ENCODE measurements at places on chromosomes 6 and 20.

- DNase-seq = no peak
Observed at GRCh38 chr6:90253631-90254030, 43.0 kb downstream of the BACH2 start.

DNA sequence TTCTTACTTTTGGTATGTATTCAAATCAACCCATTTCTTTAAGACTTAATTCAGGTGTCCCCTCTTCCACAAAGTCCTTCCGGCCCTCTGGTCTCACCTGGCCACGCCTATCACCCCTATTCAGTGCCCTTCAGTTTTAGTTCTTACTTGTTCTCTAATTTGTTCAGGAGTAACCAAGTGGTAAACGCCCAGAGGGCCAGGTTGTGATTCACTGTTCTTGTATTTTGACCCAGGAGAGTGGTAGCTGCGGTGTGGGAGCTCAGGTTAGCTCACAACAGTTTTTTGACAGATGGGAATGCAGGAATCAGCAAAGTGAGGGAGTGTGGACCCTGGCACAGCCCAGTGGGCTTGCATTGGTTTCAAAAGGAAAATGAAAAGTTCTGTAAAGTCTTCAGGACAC is 81.7 kb upstream of the RIPOR2 start:
- DNase-seq = no peak

GRCh38 chr6:161233986-161234661 is 39.7 kb downstream of the AGPAT4 start:
- DNase-seq = no peak

GRCh38 chr6:85461798-85462170 is 11.9 kb downstream of the NT5E start:
- DNase-seq = no peak

GRCh38 chr6:40440053-40440452 is 147.1 kb downstream of the LRFN2 start:
- DNase-seq = no peak

GRCh38 chr6:52621631-52622030 is 44.8 kb upstream of the TRAM2 start:
- no peak for DNase-seq

- no peak for DNase-seq
Observed at GRCh38 chr6:32983964-32984621, 15.7 kb downstream of the BRD2 start.

DNA sequence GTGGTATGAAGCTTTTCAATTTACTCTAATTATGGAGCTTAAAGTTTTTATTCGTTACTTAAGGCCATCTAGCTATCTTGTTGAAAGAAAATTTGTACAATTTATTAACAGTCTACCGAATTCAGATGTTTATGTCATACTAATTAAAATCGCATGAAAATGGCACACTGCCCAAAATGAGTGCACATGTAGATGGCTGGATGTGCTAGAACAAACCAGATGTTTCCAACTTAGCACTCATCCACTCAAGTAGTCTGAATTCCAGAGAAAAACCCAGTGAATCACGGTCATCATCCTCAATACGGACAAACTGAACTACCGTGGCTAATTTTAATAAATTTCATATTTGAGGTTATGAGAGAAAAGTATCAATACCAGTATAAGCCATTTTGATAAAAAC is 70.4 kb downstream of the COL12A1 start:
- no peak for DNase-seq

GRCh38 chr6:6221787-6222535 is 98.5 kb downstream of the F13A1 start:
- DNase-seq = no peak

GRCh38 chr6:32291543-32291942 is 67.7 kb upstream of the NOTCH4 start:
- no peak for DNase-seq

- DNase-seq = no peak
Observed at GRCh38 chr6:45420909-45421708, 43.4 kb upstream of the SUPT3H start.

DNA sequence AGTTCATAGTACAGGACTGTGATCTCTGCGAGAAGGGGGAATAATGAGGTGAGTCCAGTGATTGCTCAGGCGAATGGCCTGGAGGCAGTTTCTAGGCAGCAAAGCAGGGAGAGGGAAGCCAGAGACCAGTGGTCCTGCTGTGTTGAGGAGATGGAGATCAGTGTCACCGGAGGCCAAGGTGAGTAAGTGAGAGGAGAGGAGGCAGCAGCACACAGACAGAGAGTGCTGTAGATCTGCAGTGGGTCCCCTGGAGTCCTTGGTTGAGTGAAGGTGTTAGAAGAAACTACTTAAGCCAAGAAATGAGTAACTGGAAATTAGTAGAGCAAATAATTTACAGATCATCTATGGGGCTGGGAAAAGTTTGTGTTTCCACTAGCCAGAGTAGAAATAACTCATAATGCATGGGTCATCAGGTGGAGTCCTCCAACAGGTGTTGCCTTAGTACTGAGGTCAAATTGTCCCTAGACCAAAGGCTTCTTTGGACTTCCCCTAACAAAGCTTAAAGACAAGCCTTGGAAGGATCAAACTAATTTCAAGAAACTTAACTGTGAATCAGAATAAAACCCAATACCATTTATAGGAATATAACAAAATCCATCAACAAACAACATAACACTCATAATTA is 13.6 kb downstream of the HEBP2 start:
- no peak for DNase-seq

DNA sequence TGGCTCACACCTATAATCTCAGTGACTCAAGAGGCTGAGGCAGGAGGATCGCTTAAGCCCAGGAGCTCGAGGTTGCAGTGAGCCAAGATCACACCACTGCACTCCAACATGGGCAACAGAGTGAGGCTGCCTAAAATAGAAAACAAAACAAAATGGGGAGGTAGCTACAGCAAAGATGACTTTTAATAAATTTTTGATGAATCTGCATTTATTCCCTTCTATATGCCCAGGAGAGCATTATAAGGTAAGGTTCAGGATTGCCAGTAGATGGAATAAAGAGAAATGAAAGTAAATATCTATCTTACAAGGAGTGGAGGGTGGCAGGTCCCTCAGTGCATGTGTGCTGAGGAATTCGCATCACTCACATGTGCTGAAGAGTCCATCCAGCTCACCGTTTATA is 24.2 kb downstream of the UNC5CL start:
- no peak for DNase-seq

DNA sequence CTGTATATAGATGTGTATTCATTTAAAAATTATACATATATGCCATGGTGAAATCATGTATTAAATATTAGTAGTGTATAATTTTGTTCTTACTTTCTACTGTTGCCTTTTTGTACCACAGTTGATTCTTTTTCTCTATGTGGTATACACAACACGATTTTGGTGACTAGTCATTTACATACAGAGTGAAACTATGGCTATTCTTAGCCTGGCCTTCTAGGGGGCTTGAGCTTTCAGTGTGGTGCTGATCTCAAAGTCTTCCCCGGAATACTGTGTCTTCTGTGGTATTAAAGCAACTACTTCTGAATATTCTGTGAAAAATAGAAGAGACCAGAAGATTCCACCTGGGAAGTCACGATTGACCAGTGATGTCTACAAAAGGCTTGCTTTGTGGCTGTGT is 301.9 kb downstream of the UTRN start:
- no peak for DNase-seq

DNA sequence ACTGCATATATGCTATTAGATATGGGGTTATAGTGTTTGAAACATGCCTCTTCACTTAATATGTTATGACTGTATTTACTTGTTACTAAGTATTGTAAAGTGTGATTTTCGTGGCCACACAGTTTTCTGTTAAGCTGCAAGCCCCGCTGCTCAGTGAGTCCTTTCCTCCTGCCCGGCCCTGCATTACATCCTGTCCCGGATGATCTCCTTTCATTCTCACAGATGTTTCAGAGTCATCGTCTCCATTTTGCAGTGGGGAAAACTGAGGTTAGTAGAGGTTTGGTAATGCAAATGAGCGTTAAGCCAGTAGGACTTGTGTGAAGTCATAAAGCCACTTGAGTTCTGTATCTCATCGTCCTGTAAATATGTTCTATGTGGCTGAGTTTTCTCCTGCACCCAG is 155.5 kb downstream of the CFAP61 start:
- no peak for DNase-seq

- no peak for DNase-seq
Observed at GRCh38 chr6:137744877-137745276, 122.2 kb upstream of the TNFAIP3 start.

DNA sequence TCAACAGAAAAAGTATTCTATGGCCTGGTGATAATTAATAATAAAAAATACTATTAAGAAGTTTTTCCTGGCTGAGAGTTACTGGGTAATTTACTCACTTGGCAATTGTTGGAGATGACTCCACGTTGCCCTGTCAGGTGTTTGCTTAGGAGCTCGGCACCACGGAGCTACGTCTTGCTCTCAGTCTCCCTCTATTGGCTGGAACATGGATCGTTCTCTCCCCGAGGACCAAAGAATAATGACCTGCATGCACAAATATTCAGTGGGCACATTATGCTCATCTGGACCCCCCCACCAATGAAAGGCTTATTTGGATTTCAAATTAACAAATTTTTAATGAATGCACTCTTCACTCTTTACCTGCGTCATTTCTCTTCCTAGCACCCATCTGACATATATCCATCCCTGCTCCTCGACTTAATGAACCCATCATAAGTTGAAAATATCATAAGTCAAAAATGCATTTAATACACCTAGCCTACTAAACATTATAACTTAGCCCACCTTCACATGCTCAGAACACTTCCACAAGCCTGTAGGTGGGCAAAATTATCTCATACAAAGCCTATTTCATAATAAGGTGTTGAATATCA is 71.0 kb upstream of the CD83 start:
- peak; percentile 41 for DNase-seq

DNA sequence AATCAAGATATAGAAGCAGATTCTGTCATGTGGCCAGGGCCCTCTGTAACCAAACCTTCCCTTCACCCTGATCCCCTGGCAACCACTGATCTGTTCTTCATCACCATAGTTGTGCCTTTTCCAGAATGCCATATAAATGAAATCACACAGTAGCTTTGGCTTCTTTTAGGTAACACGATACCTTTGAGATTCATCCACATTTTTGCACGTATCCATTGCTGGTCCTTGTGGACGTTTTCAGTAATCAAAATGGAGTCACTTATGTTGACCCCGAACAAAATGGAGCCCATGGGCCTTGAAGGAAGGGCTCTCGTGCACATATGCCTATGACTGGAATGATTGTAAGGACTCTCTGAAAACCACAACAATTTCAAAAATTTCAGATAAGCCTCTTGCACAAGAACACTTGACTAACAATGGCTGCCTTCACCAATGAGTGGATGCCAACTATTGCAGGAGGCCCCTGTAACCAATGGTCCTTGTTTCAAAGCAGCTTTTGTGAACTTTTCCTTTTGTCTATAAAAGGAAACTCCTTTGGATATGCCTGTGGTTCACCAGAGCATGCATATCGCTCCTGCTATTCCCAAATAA is 84.3 kb upstream of the RALY start:
- DNase-seq = no peak

- no peak for DNase-seq
Observed at GRCh38 chr20:43583982-43584432, 6.7 kb upstream of the IFT52 start.

DNA sequence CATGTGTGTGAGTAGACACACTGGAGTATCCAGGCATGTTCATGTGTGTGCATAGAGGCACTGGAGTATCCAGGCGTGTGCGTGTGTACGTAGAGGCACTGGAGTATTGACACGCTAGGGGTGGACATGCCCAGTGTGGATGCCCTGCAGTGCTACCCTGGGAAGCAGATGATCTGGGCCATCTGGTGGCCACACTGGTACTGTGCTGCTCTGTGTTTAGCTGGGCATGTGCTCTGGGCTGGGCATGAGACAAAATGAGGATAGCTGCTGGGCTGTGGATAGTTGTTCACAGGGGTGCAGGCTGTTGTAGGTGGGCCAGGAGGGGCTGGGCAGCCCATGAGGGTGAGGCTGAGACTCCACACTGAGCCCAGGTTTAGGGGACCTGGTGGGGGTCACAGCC is 24.0 kb upstream of the NPBWR2 start:
- peak; percentile 9 for DNase-seq

GRCh38 chr6:16405375-16405774 is 167.0 kb downstream of the GMPR start:
- no peak for DNase-seq

- DNase-seq = no peak
Observed at GRCh38 chr6:138293428-138294395, 75.4 kb upstream of the PBOV1 start.

- no peak for DNase-seq
Observed at GRCh38 chr6:155495011-155495768, 39.6 kb upstream of the NOX3 start.

- DNase-seq = no peak
Observed at GRCh38 chr20:31870726-31871617, 538 bp downstream of the TTLL9 start.

DNA sequence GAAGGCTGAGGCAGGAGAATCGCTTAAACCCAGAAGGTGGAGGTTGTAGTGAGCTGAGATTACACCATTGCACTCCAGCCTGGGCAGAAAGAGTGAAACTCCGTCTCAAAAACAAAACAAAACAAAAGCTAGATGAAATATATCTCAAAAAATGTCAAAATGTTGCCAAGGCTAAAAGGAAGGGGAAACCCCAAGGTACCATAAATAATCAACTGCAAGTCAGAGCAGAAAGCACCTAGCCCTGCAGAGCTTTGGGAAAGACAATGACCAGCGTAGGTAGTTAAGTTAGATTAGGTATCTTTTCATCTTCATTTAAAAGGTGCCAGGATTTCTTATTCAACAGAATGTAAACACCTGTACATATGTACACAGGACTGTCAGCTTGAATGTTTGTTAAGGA is 33.0 kb downstream of the AKIRIN2 start:
- no peak for DNase-seq

GRCh38 chr20:20321134-20321533 is 46.8 kb upstream of the INSM1 start:
- DNase-seq = no peak

DNA sequence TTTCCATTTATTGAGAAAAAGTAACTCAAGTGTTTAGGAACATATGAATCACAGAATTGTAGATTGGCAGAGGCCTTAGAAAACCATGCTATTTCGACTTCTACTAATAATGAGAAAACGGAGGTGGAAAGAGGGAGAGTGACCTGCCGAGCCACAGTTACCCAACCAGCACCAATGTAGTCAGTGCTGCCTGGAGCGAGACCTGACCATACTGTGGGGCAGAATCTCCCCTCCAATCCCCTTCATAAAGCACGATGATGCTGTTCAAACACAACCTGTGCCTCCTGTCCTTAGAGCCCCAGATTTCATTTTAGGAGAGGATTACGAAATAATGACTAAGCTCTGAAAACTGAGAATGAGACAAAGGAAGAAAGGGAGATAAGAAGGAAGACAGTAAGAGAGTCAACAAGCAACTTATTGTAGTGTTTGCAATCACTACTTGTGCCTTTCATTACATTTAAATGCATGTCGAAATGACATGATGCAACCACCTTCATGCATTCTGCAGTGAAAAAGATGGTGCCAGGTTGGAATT is 70.6 kb downstream of the ATXN1 start:
- DNase-seq = peak; percentile 31

DNA sequence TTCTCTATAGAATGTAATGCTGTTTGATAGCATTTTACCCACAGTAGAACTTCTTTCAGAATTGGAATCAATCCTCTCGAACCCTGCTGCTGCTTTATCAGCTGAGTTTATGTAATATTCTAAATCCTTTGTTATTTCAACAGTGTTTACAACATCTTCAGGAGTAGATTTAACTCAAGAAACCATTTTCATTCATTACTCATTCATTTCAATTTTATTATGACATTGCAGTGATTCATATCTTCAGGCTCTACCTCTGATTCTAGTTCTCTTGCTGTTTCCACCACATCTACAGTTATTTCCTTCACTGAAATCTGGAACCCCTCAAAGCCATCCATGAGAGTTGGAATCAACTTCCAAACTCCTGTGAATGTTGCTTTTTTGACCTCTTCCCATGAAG is 93.7 kb downstream of the ZFAND3 start:
- no peak for DNase-seq
